Right cardiac atrium (tissue), 5 donors: ENCODE measurements at places on chromosomes 6 and 20. TPM values are rescaled to one million over a fixed set of nuclear protein-coding genes. Genes with fewer than 3 reads are reported as not detected.

The IFT52 gene
- 14.1 TPM for total RNA-seq

The MACROD2 gene
- 3.8 TPM for total RNA-seq

The OTOR gene
- not detected for total RNA-seq

The SOBP gene
- total RNA-seq = 20.6 TPM

The VGLL2 gene
- 22.8 TPM for total RNA-seq

The ARG1 gene
- total RNA-seq = not detected

The TRIM40 gene
- total RNA-seq = not detected

The EBF4 gene
- total RNA-seq = 10.0 TPM

The CYP24A1 gene
- not detected for total RNA-seq

The PGC gene
- total RNA-seq = not detected

DNA sequence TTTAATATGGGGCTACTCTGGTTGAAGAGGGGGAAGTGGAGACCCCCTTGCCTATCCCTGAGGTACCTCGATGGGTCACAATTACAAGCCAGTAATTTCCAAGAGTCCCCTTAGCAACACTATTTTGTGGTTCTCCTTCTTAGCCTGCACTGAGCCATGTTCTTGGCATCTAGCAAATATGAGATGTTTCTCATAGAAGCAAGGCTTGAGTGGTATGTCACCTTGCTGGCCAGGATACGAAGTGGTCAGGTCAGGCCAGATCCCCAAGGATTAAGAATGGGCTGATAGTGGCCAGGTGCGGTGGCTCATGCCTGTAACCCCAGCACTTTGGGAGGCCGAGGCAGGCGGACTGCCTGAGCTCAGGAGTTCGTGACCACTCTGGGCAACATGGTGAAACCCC is 2.1 kb upstream of the GHRH start:
- DNase-seq = no peak

DNA sequence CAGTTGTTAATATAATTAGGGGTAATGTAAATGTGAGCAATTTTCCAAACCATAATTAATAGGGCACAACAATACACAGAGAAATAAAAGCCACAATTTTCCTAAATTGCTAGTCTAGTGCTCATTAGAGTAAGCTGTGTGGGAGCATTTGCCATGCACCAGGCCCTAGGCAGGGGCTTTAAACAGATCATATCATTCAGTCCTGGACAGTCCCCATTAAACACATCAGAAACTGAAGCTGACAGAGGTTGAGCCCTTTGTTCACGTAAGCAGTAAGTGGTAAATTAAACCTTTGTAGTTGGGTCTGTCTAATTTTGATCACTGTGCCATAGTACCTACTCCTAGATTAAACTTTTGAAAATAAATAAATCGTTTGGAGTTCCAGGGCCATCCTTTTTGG is 931.1 kb downstream of the C6orf118 start:
- no peak for DNase-seq

DNA sequence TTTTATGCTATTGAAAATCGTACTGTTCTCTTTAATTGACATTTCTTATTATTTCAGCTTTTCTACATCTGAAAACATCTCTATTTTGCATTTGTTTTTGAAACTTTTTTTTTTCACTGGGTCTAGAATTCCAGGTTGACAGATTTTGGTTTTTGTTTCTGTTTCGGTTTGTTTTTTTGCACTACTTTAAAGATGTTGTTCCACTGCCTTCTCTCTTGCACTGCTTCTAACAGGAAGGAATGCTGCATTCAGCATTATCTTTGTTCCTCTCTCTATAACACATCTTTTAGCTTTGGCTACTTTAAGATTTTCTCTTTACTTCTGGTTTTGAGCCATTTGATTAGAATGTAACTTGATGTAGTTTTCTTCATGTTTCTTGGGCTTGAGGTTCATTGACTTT is 20.1 kb upstream of the SLC17A1 start:
- no peak for DNase-seq

DNA sequence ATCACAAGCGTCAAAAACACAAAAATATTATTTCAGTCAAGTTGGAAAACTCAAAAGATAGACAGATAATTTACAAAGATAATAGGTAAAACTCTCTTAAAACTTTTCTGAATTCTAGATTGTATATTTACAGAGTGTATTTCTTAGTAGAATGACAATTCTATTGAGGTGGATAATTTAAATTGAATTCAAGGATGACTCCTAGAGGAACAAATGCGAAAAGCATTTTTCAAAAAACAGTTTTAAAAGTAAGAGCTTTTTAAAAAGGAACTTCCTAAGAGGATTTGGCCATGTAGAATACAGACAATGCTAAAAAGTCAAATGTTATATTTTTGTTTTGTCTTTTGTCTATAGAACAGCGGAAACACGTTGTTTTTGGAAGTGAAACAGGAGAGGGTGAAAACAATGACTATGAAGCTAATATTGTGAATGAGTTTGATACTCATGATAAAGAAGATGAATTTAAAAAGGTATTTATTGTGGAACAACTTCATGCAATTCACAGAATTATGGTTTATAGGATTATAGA is 90.1 kb downstream of the DNAH8 start:
- no peak for DNase-seq

DNA sequence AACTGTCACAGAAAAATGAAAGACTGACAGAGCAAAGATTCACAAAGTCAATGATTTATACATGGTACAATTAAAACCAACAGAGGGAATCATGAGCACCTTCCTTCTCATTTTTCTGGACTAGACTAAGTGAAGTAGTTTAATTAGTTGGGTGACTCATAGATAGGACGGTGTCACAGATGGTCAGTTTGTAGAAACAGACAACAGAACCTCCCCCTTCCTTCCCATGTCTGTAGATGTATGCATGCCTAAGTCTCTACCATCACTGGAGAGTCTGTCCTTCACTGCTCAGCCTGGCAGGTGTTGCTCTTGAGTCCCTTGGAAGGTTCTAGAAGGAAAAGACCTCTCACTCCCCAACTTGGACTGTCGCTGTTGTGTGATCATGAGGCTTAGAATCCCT is 75.4 kb upstream of the EEF1E1 start:
- DNase-seq = no peak

DNA sequence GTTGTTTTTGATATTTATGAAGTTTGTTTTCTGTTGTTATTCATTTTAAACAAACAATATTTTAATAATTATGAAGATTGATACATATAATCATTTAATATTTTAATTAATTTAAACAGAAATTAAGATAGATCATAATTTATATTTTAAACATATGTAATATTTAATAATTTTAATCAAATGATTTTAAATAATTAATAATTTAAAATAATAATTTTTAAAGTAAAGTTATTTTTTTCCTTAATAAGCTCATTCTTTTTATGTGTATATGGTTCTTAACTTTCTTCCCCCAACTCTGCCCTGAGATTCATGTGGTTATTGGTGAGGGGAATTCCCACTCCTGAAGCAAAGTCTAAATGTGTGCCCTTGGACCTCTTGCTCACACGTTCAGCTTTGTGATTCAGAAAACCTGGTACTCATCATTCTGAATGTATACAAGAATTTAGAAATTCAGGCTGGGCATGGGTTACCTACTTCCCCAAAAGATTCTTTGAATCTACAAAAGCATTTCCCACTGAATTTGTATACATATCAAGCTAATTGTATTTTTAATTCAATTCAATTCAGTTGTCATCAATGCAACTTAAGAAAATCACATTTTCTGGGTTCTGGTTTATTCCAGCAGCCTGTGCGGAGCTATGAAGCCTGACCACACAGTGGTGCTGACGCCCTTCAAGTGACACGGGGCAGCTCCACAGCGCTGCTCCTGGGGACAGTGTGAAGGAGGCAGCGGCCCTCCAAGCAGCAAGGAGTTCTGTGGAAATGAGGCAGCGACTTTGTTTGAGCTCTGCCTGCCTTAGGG is 168.9 kb upstream of the UST start:
- peak; percentile 93 for DNase-seq

DNA sequence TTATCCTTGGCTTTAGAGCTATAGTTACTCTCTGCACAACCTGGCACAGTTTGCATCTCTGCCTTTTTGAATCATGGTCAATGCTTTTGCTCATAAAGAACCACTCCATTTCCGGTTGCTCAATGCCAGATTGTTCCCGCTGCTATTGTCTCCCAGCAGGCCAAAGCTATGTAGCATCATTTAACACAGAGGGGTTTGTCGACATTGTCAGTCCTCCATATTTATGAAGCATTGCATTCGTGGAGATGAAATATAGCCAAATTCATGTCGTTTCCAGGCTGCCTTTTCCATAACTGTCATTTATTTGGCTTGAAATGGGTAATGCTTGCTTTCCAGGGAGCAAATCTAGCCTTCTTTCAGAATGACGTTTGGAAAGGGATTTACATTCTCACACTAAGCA is 598.8 kb downstream of the EPHA7 start:
- DNase-seq = no peak

DNA sequence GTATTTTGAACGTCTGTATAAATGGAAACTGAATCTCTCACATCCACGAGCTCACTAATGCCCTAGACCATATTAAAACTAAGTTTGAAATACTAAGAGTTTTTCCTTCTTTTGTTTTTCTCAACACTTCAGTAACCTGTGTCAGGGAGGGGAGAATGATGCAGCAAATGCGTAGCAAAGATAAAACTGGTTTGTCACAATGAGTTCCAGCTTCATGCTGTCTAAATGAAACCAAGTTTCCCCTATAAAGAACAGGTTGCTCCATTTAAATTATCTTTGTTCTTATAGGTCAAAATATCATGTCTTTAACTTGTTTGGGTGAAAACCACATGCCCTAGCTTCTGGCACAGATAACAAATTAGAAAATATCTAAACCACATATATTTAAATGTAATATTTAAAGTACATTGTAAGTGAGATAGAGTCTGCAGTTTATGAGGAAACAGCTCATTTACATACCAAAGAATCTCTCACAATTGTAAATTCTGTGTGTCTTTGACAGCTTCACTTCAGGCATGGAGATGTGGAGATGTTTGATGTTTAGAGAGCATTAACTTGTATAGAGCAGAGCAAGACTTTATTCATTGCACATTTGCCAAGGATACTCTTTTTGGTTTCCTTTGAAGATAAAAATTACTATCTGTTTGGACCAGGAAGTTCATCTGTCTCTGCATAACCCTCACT is 7.3 kb downstream of the TRDN start:
- DNase-seq = no peak

DNA sequence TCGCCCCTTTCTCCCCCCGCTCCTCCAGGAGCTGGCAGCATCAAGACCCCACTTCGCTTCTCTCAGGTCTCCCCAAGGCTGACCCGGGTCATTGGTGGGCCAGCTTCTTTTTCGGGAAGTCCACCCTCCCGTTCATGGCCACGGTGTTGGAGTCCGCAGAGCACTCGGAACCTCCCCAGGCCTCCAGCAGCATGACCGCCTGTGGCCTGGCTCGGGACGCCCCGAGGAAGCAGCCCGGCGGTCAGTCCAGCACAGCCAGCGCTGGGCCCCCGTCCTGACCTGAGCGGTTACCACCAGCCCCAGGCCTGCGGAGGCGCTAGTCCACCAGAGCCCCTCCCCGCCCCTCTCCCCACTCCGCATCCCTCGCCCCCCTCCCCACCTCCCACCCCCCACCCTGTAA is 1.0 kb downstream of the PPDPF start:
- peak; percentile 71 for DNase-seq

- DNase-seq = no peak
Measured at GRCh38 chr20:25686081-25687067, 10.3 kb downstream of the ZNF337 start.

- DNase-seq = no peak
Measured at GRCh38 chr20:25242231-25242630, 5.7 kb upstream of the PYGB start.

GRCh38 chr6:87068795-87069194 is 26.1 kb downstream of the CGA start:
- no peak for DNase-seq
